Osteoblast (primary cell): ENCODE measurements at places on chromosomes 7 and 10.
A peak's percentile ranks its signal among the peaks of the same experiment; 100 is the strongest.

GRCh38 chr7:662576-662975 lies 63.9 kb upstream of the DNAAF5 start:
- DNase-seq: no peak

DNA sequence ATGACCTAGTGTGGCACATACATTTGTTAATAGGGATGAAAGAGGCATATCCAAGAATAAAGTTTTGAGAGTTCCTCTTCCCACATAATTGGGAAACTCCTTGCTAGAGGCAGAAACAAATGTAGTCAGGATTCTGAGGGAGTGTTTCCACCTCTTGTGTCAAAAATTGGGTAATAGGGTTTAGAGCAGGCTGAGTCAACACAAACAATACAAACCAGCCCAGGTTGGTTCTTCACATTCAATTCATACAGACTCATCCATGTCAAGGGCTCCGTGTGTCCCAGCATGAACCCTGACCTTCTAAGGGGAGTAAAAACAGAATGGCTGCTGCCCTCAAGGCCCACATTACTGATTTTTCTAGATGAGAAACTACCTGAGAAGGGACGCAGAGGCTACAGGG lies 75.3 kb downstream of the GLI3 start:
- DNase-seq: no peak

DNA sequence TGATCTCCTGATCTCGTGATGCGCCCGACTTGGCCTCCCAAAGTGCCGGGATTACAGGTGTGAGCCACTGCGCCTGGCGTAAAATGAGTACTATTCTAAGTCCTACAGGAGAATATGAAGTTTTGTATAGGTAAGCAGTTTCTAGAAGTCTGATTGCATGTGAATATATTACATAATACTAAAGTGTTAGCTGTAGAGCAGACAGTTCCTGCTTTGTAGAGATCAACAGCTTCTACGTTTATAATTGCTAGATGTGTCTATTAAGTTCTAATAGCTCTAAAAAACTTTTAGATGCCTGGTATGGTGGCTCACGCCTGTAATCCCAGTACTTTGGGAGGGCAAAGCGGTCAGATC lies 8.5 kb downstream of the CRCP start:
- no peak for DNase-seq

GRCh38 chr10:30727524-30727923 lies 98.0 kb upstream of the LYZL2 start:
- no peak for DNase-seq

DNA sequence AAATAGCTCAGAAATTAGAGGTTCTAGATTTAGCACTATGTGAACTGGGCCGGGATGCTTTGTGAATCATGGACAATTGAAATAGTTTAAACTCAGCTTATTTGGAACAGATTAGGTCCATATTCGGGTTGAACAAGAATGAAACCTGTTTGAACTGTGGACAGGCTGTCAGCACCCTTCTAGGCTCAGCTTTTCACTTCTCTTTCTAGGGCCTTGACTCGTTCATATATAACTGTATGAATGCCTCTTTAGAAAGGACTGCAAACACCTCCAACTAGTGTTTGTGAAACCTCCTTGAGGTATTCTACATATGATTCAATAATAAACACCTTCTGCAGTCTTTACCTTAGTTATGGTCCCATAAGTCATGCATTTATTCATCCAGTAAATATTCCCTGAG lies 115.6 kb downstream of the REEP3 start:
- no peak for DNase-seq

DNA sequence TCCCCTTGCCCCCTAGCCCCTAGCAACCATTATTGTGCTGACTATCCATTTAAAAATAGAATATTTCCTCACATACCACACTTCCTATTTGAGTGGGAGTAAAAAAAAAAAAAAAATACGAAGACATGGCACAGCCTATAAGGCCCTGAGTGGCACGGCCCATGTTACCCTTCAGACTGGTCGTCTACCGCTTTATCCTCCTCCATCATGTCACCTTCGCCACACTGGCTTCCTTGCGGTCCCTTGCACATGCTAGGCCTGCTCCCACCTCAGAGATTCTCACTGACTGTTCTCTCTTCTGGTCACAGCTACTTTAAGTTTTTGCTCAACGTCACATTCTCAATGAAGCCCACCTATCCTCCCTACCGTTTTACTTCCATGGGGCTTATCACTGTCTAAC lies 130.3 kb downstream of the ATE1 start:
- DNase-seq: no peak

DNA sequence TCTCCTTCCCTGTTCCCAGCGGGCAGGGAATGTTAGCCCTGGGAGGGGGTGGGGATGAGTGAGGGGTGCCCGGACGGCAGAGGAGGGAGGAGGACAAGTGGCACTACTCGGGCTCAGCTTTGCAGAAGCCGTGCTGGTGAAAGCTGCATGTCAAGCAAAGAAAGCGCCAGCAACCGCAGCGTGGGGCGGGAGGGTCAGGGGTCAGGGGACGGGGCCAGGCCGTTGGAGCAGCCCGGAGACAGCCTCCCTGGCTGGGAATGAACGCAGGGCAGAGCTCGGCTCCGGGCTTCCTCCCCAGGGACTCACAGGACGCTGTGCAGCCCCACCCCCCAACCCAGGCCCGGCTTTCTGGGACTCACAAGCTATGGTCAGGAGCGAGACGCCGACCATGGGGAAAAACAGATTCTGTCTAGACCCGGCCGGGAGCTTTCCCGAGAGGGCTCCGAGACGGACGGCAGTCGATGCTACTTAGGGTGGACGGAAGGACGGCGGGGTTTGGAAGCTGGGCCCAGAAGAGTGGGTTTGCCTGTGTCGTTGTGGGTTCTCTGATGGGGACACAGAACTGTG lies 113.4 kb downstream of the VIPR2 start:
- no peak for DNase-seq

GRCh38 chr7:51335057-51335456 lies 18.4 kb upstream of the COBL start:
- no peak for DNase-seq

DNA sequence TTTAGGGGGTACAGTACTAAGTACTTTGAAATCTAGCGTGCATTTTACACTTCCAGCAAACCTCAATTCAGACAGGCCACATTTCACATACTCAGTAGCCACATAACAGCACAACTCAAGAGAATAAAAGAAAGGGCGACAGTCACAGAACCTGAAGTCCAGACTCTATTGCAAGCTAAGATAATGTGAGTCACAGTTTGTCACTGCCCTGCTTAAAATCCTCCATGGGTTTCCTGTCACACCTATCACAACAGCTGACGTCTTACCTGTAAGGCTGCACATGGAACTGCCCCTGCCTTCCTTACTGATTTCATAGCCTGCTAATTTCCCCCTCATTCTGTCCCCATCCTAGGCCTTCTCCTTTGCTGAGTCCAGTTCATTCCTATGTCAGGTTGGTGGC lies 16.1 kb upstream of the CDK14 start:
- DNase-seq: no peak

GRCh38 chr10:99058762-99059161 lies 176.9 kb downstream of the HPSE2 start:
- DNase-seq: no peak

GRCh38 chr7:54837761-54838160 lies 78.8 kb upstream of the SEC61G start:
- no peak for DNase-seq

DNA sequence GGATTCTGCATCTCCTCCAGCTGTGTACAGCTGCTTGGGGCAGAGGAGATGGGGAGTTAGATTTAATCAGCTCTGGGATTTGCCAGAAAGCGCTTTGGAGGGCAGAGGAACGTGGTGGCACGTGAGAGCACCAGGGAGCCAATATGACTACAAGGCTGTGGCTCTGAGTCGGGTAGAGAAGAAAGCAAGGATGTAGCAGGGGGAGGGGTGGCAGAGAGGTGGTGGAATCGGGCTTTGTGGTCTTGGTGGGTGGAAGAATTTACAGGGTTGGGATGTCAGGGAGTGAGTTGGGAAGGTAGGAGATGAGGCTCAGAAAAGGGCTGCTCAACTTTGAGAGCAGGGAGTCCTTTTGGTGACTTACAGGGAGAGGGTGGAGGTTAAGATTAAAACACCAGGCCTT lies 113.6 kb downstream of the CCNY start:
- no peak for DNase-seq

GRCh38 chr7:94975336-94975735 lies 67.9 kb downstream of the PPP1R9A start:
- DNase-seq: no peak

DNA sequence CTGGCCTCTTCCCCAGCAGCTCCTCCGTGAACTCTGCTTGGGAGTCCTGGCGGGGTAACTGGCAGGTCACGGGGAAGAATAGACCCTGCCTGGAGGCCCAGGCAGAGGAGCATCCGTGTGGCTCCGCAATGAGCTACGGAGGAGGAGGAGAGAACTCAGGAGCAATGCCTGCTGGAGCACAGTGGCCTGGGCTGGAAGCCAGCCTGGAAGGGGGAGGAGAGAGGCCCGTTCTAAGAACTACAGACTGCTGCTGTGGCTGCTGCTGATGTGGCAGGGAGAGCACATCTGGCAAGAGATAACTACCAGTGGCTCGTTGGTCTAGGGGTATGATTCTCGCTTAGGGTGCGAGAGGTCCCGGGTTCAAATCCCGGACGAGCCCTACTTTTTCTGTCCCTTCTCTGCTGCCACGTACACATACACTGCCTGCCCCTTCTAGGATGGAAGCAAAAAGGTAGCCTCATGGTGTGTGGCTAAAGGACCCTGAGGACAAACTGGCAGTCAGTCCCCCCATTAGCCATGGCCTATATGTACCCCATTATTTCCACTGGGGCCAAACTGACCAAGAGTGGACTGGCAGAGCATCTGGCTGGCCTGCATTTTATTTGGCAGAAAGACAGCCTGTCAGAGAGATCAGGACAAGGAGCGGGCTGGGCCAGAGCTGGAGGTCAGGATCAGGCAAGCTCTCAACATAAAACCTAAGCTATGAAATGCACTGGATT lies 7.7 kb upstream of the OPN1SW start:
- DNase-seq: peak; percentile 91

GRCh38 chr10:18179891-18180290 lies 39.7 kb downstream of the CACNB2 start:
- DNase-seq: peak; percentile 38

GRCh38 chr7:77401002-77401401 lies 15.1 kb downstream of the GSAP start:
- DNase-seq: no peak

- no peak for DNase-seq
Observed at GRCh38 chr7:149130572-149131198, 4.6 kb upstream of the ZNF425 start.

GRCh38 chr10:19817231-19817933 lies 1.1 kb downstream of the PLXDC2 start:
- peak; percentile 54 for DNase-seq

DNA sequence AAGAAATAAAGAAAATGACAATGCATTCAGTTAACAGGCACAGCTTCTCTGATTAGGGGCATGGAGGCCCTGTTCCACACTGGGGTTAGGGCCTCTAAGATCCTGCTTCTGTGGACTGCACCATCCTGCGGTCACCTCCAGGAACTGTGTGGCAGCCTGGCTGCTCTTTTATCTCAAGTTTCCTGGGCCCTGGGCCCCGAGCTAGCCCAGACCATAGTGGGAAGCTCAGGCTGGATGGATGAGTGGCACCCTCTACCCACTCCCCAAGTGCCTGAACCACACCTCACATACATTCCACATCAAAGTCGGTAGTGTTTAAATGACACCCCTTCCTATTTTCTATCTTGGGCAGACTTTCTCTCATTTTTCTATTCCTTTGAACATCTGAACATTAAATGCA lies 461.5 kb upstream of the MKI67 start:
- no peak for DNase-seq

DNA sequence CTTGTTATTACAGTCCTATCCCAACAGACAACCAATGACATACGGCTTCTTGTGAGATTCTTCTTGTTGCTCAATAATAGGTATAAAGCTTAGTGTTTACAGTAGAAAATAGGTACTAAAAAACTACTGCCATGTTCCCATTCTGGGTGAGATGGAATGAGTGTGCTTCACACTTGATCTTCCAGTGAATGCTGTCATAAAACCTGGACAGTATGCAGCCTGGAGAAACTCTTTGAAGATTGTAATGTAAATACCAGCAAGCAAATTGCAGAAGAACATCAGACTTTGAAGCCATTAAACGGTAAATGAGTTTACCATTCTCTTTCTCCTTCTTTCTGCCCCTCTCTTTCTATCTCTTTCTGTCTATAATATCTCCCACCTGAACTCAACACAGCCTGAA lies 663.7 kb upstream of the COBL start:
- no peak for DNase-seq

DNA sequence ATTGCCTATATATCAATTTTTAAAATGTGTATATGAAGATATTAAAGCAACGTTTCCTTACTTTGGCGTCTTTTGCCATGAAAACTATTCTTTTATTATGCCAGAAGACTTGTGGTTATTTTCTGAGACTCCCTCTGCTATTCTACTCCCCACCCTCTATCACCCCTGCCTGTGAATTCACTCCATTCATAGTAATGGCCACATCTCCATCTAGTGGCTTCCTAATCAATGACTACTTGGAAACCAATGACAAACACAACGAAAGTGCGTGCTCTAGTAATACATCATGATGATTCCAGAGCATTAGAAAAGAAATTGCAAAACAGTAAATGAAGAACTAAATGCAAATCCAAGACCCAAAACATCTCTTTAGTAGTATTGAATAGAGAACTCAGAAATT lies 186.7 kb upstream of the HGF start:
- DNase-seq: no peak

DNA sequence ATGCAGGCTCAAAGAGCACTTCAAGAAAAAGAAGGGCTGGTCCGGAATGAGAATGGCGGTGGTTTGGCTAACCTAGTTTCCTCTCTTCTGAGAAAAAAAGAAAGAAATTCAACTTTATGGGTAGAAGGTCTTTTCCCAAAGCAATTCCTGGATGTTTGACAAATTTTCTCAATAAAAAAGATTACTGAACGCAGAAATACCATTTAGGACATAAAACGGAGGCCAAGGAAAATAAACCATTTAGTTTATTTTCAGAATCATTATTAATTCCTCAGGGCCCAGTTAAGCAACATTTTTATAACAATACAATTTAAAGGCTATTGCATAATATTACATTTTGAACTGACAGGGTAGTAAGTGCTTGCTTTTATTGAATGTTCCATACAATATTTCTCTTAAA lies 284.6 kb upstream of the ANKRD30A start:
- DNase-seq: no peak

- peak; percentile 81 for DNase-seq
Observed at GRCh38 chr10:84179059-84179710, 5.6 kb downstream of the GPR15LG start.

- no peak for DNase-seq
Observed at GRCh38 chr10:119619215-119619614, 22.5 kb upstream of the TIAL1 start.
